ENCODE measurements at places on chromosomes 12 and 14.

GRCh38 chr14:101229666-101230065 lies 326.1 kb upstream of the RTL1 start:
- no peak for DNase-seq

DNA sequence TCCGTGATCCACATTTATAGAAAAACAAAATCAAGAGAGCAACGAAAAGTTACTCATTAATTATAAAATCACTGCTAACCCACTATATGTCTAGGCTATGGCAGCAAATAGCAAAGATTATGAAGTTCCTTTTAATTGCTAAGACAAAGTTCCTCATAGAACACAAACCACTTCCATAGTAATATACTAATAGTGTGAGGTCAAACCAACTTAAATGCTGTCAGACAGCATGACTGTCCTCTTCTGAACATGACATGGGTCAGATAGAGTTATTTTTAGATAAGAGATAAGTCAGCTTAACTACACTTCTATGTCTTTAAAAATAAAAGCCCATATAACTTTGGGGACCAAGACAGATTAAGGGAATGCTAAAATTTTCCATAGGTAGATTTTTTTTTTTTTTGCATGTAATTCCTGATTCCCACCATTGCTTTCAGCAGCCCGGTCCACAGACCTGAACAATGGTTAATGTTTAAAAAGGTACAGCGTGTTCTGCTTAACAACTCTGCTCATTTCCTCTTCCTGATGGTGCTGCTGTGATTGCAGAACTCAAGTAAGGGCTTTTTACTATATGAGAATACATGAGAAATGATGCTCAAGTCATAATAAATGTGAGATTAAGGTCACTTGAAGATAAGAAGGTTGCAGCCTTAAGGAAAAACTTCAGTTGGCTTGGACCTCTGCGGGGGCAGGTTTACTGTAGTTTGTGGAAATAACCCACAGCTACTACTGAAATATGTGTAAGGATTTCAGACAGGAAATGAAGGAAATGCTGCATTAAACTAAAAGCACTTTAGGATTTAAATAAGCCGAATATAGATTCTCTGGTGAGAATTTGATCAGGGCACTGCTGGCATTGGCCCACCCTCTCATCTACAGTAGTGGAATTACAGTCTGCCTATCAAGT lies 37.7 kb upstream of the DUSP6 start:
- no peak for DNase-seq

DNA sequence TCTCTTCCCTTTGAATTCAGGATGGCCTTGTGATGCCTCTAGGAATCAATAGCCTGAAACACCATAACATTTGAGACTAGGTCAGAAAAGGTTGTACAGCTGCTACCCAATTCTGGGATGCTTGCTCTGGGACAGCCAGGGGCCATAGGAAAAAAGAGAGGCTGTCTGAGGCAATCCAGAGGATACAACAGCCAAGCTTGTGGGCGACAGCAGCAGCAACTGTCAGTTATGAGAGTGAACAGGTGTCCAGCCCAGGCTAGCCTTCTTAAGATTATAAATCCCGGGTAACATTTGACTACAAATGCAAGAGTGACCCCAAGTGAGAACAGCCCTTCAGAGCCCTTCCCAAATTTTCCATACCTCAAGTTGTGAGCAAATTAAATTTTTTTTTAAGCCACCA lies 11.1 kb downstream of the DCN start:
- no peak for DNase-seq

DNA sequence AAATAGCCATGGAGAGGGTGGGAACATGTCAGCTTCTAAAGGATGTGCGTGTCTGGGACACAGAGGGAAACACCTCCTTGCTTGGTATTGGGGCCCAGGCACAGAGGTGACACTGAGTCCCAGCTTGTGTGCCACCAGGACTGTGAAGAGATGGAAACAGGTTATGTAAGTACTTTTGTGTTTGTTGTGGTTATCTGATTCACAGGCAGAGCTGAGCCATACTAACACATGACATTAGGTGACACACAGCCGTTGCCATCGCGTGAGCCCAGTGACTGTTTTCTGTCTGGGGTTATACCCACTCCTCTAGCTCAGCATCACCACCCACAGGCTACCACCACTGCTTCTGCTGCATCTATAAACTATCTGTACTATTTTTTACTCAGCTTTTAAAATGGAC lies 12.1 kb upstream of the FLVCR2 start:
- no peak for DNase-seq

GRCh38 chr14:29925736-29926135 lies 1.9 kb downstream of the PRKD1 start:
- DNase-seq = no peak

DNA sequence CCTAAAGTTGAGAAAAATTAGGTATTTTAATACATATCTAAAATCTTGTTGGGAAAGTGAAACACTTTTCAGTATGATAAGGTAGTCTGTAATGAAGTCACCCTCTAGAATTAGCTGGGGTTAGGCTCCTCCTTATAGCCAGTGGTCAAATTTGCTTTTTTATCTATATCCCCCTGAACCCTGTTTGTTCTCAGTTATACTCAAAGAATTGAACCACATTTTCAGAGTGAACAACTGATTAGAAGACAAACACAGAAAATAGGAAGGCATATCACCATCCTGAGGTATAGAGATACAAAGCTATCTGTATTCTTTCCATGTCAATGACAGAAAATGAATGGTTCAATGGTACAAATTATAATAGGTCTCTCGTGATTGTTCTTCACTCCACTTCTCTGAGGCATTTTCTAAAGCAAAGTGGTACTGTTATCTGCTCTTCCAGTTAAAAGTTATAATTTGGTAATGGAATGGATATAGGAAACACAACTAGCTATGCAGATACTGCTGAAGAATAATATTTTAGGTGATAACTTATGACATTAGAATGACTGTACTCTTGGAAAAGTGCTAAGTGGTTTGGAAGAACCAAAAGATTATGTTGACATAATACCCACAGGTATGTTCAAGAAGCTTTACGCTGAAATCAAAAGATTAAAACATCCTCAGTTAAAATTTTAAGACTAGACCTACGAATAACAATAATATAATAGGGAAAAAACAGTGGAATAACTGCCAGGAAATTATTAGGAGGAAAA lies 27.6 kb downstream of the WASHC3 start:
- no peak for DNase-seq

GRCh38 chr14:88682495-88683114 lies 110.1 kb downstream of the EML5 start:
- no peak for DNase-seq

DNA sequence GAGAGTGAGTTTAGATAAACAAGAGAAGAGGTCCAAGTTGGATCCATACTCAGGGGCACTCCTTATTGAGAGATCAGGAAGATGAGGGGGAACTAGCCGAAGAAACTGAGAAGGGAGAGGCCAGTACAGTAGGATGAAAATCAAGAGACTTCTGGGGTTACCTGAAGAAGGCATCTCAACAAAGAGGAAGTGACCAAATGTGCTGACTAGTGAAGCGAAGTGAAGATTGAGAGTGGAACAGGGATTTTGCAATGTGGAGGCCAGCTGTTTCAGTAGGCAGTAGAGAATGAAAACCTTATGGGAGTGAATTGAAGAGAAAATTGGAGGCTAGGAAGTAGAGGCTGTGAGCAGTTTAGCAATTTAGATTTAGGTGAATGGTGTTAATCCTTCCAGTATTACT lies 153.0 kb downstream of the SYNE2 start:
- no peak for DNase-seq

GRCh38 chr14:51540364-51540763 lies 111.3 kb upstream of the FRMD6 start:
- no peak for DNase-seq
